ENCODE measurements at places on chromosomes 5 and 9.

DNA sequence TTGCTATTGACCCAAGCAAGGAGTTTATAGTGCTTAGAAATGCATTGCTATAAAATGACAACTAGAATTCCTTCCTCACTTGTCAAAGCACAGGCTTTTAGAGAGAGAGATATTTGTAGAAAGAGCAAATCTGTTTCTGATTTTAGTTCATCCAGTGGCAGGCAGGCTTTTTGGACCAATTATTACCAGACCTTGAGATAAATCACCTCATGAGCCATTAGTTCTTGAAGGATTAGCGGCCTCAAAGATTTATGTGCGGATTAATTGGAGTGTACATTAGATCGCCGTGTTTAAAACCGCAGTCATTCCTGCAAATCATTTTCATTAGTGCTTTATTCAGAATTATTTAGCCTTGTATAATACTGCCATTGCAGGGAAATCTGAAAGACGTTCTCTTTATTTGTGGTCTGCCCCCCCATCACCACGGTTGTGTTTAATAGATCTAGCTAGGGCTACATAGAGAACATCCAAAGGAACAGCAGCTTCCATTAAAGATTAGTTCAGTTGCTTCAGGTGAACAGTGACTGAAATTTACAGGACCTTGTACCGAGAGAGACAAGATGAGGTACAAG, 28.8 kb upstream of the TJP2 start:
- DNase-seq = no peak

DNA sequence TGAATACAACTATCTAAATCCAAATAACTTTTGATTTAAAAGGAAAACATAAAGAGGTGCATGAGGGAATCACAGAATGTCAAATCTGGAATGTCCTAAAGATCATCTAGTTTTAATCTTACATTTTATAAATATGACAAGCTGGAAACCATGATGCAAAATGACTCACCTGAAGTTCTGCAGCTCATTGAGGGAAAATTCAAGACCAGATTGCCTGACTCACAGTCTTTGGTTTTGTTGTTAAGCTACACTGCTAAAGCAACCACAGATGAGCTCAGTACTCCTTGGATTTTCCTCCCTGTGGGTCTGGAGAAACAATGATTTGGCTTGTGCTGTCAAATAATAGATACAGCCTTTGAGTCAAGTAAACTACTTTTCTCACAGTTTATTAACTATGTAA, 19.1 kb upstream of the EDIL3 start:
- DNase-seq = no peak

- no peak for DNase-seq
Observed at GRCh38 chr9:122875523-122875922, 29.6 kb downstream of the RC3H2 start.

DNA sequence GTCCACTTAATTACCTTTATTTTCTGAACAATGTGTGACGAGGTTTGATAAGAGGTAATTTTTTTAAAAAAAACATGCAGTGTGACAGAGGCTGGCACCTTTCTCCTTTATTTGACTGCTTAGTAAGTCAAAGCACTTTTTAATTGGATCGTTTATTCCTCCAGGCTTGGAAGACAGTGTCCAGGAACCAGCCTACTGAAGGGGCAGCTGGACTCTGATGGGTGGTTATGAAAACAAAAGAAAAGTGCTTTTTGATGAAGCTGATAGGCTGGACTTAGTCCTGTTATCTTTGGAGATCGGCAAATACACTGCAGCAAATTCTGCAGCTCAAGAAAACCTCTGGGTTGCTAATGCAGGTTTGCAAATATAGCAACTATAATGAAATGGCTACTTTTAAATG, 141.7 kb downstream of the DCP2 start:
- no peak for DNase-seq

GRCh38 chr9:87039809-87040392, 92.6 kb upstream of the GAS1 start:
- no peak for DNase-seq

- DNase-seq = no peak
Observed at GRCh38 chr9:34125681-34126206, 754 bp downstream of the DCAF12 start.

- DNase-seq = no peak
Observed at GRCh38 chr9:6147846-6148245, 67.8 kb upstream of the IL33 start.

- no peak for DNase-seq
Observed at GRCh38 chr9:87714819-87715218, 11.1 kb upstream of the CTSL start.

DNA sequence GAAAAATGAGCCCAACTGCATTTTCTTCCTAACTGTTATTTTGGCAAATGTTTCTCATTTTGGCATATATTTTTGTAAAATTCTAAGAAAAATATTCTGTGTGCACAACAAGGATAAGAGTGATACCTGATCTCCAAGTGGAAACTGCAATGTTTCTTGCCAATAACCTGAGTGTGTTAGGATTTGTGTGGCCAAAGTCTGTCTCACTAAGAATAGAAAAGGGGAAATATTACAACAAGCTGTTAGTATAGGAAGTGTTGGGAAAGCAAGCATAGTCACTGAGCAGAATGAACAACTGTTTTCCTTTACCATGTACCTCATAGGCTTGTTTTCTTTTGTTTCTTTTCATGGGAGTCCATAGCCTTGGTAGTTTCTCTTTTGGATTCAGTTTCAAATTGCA, 624.2 kb downstream of the MTRR start:
- DNase-seq = no peak

- no peak for DNase-seq
Observed at GRCh38 chr5:73426034-73426433, 22.5 kb downstream of the FOXD1 start.
